Stimulated activated CD4-positive, alpha-beta T cell treated with anti-CD3 and anti-CD28 coated beads, Interleukin-15, amount 100 ng/mL, for 1 hour (primary cell): ENCODE measurements at places on chromosomes 1 and 21.

DNA sequence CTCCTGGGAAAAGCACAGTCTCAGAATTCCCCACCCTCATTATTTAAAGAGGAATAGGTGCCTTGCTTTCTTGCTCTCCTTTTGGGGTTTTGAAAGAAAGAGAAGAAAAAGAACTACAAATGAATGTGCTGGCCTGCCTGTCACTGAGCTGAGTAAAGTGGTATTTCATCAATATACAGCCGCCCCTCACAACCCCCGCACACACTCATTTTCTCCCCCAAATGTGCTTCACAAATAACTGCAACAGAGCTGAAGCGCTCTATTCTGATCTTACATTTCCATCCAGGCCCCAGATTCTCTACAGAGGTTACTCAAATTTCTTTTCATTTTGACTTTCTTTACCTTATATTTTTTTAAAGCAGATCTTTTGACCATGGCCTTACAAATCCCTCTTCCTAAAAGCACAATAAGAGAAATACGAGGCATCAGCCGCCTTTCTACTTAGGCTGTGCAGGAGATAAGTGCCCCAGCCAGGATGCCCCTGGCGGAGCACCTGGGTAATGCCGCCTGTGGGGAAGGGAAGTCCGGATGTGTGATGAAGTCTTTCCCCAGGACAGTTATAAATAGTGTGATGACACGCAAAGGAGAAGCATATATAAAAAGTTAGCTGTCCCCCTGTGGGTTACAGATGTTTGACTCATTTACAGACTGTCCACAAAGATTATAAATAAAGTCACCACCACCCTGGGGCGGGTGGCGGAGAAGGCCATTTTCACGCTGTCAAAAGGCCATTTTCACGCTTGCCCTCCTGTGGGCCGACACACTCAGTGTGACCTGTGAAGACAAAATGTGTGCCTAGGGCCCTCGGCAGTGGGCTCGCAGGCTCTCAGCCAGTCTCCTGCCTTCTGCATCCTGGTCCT lies 6.5 kb downstream of the KCNN3 start:
- DNase-seq: no peak

DNA sequence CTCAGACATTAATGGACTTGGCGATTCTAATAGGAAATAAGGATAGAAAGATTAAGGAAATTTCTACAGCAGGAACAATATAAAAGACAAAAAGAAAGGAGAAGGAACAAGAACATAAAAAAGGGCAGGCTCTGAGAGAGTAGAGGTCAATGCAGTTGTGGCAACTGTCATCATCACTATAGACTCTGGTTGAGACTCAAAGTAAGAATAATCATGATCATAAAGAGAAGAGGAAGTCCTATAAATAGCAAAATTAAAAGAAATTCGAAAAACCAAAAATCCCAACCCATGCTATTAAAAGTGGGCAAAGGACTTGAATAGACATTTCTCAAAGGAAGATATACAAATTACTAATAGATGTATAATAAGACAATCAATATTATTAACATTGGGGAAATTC lies 14.4 kb upstream of the XCL1 start:
- no peak for DNase-seq

DNA sequence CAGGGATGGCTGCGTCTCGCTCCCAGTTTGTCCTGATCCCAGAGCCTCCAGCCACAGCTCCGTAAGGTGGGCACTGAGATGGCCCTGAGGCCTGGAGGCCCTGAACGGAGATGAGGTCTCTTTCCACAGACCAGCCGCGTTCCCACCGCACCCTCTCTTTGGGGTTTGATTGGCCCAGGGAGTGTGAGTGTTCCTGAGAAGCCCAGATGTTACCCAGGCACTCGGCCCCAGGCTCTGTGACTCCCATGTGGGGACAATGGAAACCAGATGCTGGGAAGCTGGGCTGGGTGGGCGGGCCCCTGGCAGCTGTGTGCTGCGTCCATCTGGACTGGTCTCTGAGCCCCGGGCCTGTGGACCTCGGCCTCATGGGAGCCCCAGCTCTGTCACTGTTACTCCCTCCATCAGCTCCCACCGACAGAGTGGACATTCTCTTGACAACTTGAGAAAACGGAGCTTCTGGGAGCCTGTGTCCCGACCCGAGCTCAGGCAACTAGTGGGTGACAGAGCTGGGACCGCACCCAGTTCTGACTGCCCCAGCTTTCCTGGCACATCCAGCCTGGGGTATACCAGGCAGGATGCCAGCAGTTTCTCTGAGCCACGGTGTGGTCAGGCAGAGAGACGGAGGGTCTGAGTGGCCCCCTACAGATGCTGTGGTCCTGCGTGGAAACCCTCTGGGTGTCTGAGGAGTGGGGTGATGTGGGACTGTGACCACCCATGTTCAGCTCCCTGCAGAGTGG lies 9.8 kb upstream of the COL6A1 start:
- no peak for DNase-seq

DNA sequence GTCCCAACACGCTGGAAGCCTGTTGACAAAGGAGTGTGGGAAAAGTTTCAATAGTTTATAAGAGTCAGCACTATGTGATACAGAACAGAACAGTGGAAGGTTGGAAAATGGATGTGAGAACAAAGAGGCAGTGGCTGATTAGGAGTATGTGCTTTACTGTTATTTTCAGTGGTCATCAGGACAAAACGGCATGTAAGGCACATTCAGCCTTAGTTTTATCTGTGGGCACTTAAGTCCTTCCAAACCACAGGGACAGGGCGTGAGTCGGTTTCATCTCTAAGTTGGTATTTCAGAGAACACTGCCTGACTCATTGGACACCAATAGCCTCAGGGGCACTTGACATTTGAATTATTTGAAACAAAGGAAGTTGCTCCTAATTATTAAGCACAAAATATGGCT lies 306.9 kb downstream of the ASTN1 start:
- no peak for DNase-seq

DNA sequence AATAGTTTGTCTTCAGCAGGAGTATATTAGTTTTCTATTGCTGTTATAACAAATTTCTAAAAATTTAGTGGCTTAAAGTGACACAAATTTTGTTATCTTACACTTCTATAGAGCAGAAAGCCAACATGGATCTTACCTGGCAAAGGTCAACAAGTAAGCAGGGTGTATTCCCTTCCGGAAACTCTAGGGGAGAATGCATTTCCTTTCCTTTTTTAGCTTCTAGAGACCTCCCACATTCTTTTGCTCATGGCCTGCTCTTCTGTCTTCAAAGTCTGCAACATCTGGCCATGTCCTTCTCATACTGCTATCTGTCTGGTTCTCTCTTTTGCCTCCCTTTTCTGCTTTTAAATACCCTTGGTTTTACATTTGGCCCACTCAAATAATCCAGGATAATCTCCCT lies 242.6 kb downstream of the ZNF648 start:
- DNase-seq: no peak

DNA sequence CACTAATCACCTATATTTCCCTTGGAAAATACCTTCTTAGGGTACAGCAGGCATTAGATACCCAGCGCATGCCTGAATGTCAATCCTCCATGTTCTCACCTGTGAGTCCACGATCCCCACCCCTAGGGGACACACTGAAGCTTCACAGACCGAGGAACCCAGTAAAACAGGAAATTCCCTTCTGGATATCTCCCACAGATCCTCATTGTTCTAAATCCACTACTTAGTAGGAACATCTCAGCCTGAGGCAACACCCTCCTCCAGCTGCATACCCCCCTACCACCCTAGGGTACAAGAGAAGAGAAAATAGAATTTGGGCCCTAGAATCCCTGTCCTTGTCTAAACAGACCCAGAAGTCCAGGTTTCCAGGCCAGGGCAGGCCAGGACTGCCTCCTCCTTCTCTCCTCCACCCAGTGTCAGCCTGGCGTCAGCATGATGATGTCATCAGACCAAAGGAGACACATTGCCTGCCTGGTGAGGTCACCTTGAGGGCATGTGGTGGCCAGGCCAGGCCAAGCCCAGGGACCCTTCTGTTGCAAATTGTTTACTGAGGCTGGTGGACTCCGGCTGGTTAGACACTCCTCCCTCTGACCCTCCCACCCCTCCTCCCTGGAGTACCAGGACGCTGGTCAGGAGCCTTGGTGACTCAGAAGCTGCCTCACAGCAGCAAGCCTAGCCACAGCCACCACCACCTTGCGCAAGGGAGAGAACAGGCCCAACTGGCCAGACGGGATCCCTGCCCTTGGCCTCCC lies 6.2 kb downstream of the NECTIN4 start:
- DNase-seq: no peak

GRCh38 chr1:32338637-32339145 lies 2.7 kb upstream of the MARCKSL1 start:
- no peak for DNase-seq

GRCh38 chr21:43609501-43610340 lies 49.6 kb downstream of the HSF2BP start:
- no peak for DNase-seq

GRCh38 chr21:35350965-35351364 lies 301.9 kb upstream of the RUNX1 start:
- DNase-seq: no peak

DNA sequence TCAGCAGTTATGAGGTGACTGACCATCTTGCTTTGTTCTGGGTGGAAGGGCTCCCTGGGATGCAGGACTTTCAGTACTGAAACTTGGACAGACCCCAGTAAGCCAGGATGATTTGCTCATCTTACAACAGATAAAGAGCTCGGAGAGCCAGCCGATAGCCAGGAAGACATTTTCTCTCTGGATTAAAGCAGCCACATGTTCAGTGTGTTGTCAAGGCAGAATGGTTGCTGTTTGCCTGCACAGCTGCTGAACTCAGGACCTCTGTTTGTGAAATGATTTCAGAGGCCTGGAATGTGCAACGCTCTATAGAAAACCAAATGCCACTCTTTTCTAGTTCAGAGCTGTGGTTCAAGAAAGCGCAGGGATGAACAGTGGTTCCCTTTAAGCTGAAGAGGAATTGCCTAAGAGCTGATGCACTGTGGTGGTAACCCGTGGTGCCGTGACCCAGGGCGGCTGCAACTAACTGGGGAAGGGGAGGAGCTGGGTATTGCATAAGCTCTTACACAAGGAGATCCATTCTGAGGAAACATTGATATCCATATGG lies 40.7 kb downstream of the CASQ2 start:
- DNase-seq: no peak

DNA sequence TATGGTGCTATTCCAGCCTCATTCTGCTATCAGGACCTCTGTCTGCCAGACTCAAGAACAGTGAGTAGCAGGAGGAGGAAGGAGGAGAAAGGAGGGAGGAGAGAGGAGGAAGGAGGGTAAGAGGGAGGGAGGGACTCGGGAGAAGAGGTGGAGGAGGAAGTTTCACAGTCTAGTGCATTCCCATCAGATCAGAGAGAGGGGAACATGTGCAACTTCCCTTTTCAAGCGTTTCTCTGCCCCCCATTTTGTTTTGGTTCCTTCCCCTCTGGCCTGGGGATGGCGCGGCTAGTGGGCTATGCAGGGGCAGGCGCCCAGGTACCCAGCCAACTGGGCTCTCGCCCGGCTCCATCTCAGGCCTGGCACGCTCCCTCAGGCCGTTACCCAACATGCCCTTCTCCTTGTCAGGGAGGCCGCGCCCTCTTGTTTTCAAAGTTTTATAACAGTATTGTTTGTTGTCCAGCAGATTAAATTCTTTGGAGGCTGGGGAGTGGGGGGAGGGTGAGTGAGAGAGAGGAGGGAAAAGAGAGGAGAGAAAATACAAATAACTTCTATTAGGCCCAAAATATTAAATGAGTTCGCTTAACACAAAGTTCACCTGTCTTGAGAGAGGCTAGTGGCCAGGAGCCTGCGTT lies 56.0 kb downstream of the CD46 start:
- DNase-seq: no peak

GRCh38 chr1:12076425-12077005 lies 13.4 kb downstream of the TNFRSF8 start:
- DNase-seq: no peak

DNA sequence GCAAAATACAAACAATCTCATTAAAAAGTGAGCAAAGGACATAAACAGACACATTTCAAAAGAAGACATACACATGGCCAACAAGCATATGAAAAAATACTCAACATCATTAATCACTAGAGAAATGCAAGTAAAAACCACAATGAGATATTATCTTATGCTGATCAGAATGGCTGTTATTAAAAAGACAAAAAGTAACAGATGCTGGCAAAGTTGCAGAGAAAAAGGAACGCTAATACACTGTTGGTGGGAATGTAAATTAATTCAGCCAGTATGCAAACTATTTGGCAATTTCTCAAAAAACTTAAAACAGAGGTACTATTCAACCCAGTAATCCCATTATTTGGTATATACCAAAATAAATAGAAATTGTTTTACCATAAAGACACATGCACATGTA lies 32.2 kb upstream of the TNFSF18 start:
- DNase-seq: no peak

DNA sequence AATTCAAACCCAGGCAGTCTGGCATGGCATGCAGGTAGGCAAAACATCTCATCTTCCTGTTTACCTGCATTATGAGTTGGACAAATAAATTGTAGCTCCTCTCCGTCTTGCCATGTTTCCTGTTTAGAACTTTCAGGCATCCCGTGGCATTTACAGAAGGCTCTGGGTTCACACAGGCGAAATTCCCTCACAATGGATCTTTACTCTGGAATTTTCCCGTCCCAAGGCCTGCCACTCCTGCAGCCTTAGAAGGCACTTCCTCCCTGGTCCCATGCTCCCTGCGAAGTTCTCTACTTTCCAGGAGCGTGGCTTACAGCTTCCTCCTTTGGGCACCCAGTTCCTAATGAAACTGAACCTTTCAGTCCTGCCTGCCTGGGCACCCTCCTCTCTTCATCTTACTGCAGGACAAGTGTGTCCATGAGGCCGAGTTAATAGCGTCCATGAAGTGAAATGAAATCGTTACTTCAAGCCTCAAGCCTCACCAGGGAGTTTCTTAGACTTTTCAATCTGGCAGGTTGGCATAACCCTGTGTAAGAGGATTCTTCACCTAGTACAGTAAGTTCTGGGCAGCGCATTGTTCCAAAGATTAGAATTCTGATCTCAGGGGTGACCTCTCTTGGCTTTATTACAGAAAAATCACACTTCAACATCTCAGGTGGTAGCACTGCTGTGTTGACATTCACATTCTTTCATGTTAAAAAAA lies 36.8 kb upstream of the AHCYL1 start:
- DNase-seq: no peak

DNA sequence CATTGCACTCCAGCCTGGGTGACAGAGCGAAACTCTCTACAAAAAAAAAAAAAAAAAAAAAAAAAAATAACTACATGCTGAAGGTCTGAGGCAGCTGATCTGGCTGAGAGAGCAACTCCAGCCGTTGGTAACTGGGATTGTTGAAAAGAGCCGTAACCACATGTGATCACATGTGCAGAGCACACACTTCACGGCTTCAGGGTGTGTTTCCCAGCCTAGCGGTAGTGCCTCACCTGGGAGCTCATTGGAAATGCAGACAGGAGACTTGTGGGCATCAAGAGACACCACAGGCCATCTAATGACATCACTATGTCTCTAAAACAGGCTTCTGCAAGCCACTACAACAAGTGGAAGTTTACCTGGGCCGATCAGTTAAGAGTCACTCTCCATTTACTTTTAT lies 11.8 kb upstream of the OTUD7B start:
- no peak for DNase-seq

- no peak for DNase-seq
These were observed 8.6 kb downstream of the HJV start for GRCh38 chr1:146012703-146013558.

DNA sequence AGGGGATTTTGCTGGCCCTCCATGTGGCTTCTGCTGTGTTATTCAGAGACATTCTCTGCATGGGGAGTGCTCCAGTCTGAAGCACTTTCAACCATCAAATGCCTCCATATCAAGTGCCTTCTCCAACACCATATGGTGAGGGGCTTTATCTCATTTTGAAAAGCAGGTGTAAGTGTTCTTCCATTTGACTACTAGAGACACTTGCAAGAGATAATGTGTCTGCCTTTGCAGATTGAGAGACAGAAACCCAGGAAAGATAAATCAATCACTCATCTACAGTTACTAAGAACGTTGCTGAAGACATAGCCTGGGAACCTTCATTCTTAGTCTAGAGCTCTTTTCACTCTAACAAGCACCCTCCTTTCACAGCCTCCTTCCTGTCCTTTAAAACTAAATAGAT lies 29.5 kb upstream of the REG4 start:
- DNase-seq: no peak
